ENCODE measurements at places on chromosomes 5 and 9.

DNA sequence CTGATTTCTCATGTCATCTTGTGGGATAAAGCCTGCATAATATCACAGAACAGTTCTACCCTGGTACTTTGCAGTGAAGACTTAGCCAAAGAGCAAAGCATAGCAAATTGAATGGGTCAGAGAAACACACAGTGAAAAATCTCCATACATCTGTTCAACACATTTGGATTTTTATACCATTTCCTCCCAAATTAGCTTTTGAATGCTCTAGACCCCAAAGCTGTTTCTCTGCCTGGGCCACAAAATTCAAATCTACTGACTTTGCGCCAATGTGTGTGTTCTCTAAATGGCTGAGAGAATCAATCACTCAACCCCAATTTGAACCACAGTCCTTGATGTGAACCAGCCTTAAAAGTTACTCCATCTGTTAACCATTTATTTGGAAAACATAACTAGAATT is 236.9 kb upstream of the NFIL3 start:
- no peak for DNase-seq

DNA sequence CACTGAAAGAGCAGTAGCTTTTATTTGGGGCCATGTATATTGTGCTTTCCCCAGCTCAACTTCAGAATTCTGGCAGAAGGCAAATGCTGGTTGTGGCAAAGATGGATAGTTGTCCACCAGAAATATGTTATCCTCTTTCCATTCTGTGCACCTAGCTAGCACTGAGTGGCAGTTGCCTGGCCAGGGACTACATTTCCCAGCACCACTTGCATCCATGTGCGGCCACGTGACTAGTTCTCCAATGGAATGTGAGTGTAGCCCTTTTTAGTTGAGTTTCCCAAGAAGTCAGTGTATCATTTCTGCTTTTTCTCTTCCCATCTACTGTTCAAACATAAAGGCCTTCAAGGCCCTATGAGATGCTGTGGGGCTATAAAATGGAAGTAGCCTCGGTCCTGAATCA is 354.0 kb upstream of the CLINT1 start:
- no peak for DNase-seq

DNA sequence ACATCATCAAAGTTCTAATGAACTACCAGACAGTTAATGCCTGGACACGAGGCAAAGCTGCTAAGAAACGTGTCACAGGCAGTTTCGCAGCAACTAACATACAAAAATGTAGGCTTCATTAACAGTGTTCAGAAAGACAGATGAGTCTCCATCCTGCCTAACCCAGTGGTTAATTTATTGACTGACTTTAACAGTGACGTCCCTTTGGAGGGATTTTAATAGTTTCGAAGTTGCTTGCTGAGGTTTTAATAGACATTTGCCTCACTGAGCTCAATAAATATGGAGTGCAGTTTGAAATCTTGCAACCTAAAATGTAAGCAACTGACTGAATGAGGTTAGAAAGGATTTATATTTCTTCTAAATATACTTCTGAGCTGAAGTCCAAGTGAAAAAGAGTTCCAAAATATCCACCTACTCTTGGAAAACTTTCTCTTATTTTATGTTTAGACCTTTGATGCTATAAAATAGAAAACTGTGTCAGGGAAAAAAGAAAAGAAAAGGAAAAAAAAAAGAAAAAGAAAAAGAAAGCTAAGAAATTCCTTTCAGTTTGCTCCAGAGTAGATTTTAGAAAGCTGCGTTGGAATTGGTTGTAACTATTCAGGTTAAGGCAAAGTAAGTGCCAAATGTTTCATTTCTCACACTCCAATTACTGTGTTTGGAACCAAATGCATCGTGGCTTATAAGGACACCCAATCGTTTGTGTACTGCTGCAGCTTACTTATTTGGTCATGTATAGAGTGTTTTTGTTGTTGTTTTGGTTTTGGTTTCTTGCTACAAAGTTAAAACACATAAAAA is 2016.6 kb downstream of the MAT2B start:
- DNase-seq: no peak

- DNase-seq: no peak
Measured at GRCh38 chr5:132462333-132462732, 28.2 kb downstream of the IRF1 start.

GRCh38 chr5:139403418-139403786 is 487 bp downstream of the SPATA24 start:
- no peak for DNase-seq

DNA sequence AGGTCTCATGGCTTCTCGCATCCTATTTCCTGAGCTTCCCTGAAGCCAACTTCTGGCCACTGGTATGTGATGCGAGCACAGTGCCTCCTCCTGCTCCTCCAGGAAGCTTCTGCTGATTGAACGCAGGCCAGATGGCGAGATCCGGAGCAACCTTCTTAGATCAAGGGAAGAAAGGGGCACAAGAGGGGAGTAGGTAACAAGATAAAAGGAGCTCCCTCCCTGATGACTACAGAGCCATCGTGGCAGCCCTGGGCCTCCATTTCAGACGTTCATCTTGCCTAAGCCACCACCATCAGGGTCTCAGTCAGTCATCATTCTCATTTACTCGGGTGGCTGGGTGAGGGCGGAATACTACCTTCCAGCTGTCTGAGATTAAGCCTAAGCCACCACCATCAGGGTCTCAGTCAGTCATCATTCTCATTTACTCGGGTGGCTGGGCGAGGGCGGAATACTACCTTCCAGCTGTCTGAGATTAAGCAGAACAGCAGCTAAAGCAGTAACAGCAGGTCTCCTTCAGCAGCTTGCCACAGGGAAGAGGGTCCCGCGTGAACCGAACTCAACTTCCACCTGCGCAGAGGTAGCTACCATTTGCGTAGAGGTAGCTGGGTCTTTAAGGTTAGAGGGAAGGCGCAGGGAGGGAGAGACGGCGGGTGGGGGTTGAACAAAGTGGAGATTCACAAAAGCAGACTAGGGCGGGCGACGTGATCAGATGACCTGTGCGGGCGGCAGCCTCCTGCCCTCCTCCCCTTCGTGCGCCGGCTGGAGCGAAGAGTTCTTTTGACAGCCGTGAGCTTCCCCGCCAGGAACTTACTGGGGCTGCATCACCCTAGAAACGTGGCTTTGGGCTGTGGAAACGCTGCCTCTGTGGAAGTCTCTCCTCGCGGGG is 27.9 kb upstream of the MGAT1 start:
- DNase-seq: peak; percentile 52

DNA sequence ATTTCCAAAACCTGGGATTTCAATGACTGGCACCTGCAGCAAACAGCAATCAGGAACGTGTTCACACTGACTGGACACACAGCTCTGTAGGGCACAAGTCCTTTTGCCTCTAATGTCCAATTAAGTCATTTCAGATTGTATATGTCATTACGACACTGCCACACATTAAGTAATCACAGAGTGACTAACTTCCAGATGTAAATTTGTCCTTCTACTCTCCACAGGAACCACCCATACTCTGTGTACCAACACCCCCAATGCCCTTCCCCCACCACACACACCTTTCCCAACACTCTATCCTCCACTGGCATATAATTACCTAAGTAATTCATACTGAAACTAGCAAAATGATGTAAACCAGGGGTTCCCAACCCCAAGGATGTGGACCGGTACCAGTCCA is 30.5 kb downstream of the LARS1 start:
- DNase-seq: no peak

DNA sequence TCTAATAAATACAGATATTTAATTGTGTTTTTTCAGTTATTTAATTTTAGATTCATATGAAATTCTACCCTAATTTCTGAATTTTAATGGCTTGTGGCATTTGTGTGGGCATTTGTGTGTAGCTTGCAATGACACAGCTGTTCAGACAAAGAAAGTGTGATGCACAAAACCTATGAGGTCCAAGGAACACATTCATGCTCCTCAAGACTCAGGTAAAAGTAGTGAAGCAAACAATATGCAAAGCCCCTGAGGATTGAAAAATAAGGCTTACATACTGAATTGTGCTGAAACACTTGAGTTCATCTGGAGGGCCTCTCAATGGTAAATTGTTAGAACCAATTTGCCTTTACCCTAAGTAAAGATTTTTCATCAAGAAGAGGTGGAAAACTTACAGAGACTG is 28.1 kb downstream of the IL7R start:
- DNase-seq: no peak

DNA sequence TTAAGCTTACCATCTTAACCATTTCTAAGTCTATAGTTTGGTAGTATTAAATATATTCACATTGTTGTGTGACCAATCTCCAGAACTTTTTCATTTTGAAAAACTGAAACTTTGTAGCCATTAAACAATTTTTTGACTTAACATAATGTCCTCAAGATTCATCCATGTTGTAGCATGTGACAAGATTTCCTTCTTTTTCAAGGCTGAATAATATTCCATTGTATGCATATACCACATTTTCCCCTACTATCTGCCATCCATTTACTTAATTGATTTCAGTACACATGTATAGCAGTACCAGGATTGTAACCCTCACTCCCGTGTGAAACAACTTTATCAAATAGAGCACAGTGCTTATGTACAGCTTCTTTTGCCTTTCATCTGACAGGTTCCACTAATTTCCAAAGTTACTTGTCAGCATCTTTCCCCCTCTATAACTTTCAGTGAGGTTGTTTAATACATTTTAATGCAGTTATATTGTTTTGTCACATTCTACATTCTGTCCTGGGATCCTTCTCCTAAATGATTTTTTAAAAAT is 7.4 kb upstream of the GNPDA1 start:
- DNase-seq: no peak

DNA sequence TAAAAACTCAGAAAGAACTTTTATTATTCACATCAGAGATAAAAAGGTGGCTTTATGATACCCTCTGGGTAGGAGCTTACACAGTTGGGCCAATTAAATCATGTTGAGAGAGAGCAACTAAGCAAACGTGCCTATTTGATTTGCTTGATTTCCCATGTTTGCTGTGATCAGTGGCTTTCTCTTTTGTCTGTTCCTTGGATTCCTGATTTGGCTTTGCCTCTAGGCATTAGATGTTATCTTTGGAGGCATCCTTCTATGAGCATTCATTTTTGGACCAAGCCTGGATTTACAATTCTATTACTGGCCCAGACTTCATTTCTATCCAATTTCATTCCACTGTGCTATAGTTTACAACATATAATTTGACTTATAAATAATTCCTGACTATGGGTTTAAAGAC is 35.9 kb downstream of the VCAN start:
- no peak for DNase-seq

- no peak for DNase-seq
Measured at GRCh38 chr9:15543047-15543813, 9.6 kb upstream of the CCDC171 start.

DNA sequence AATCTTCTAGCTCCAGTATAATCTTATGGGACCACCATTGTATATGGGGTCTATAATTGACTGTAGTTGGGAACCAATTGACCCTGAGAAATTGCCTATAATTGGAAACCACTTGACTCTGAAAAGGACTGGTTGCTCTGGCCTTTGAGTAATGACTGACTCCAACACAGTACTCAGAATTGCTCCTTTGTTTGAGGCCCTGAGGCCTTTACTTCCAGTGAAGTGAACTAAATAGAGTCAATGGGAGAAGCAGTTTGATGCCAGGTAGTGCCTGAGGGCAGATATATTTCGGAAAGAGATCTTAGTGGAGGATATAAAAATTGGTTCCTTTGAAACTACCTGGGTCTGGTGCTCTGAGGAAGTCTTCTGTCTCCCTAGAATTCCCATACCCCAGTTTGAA is 16.0 kb upstream of the TMEM171 start:
- no peak for DNase-seq

DNA sequence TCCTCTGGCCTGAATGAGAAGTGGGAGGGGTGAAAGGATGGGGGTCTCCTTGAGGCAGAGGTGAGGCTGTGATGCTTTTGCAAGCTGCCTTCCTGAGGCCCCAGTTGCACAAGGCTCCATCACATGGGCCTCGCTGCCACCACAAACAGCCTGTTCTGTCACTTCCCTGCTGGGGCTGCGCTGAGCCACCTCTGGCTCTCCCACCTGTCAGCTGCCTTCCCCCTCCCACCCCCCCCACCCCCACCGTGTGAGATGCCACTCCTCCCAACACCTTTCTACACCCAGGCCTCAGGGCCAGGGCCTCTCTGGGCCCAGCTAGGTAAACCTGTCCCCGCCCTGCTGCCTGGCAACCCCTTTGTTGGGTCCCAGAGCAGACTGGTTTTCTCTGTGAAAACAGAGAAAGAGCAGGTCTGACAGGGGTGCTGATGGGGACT is 4.5 kb upstream of the PDLIM4 start:
- no peak for DNase-seq

GRCh38 chr9:69222970-69223369 is 48.9 kb downstream of the TJP2 start:
- no peak for DNase-seq

DNA sequence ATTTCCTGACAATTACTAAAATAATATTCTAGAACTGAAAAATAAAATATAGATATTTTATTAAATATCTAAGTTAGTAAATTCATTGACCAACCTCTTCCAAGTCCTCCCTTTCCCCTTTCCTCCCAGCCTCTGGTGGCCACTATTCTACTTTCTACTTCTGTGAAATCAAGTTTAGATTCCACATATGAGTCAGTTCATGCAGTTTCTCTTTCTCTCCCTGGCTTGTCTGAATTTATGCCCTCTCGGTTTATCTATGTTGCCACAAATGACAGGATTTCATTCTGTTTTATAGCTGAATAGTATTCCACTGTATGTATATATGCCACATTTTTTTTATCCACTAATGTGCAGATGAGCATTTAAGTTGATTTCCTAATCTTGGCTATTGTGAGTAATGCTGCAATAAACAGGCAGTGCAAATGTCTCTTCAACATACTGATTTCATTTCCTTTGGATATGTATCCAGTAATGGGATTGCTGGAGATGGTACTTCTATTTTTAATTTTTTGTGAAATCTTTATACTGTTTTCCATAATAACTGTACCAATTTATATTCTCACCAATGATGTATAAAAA is 52.3 kb downstream of the WDR36 start:
- no peak for DNase-seq

- peak; percentile 65 for DNase-seq
Measured at GRCh38 chr5:178130576-178131445, at the start of gene RMND5B. Gene RMND5B (plus strand): TSS chr5:178131014. CDS start chr5:178138120, 7,106 bp downstream.

GRCh38 chr9:91431485-91431884 is 7.9 kb upstream of the NFIL3 start:
- no peak for DNase-seq

GRCh38 chr5:3179220-3179619 is 416.4 kb upstream of the IRX1 start:
- DNase-seq: no peak
